ENCODE measurements at places on chromosomes 13 and 19.

- DNase-seq: no peak
Observed at GRCh38 chr13:74444864-74445479, 310.8 kb upstream of the KLF12 start.

GRCh38 chr19:56252699-56253422 lies 19.7 kb upstream of the EDDM13 start:
- DNase-seq: peak; percentile 74

DNA sequence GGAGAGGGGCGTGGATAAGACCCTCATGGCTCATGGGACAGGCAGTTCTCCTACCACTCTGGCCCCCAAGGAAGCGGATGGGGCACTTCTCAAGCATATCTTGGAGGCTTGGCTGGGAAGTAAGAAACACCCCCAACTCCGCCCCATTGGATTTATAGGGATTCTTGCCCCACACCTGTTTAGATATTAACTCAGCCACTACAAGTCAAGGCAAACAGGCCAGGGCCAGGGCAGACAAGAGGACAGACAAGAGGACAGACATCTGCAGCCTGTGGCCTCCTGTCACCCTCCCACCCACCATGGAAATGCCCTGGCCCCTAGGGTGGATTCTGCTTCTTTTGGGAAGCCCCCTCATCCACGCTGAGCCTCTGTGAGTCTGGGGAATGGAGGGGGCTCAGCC lies 24.1 kb downstream of the RDH8 start:
- DNase-seq: no peak

DNA sequence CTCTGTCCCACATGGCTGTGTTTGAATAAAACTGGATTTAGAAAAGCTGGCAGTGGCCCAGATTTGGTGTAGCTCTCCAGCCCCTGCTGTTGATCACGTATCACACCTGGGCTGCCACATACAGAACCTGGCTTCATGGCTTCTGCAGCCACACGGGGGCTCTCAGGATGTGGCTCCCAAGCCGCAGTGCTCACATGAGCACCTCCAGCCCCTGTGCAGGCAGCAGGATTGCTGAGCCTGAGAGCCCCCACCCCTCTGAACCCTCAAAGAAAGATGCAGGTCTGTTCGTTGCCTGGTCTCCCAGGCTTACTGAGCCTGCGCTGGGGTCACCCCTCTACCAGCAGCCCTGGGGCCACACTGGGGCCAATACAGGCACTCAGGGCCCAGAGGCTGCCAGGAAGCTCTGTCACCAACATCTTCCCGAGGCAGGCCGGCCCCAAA lies 2.7 kb downstream of the PLEKHF1 start:
- DNase-seq: no peak

DNA sequence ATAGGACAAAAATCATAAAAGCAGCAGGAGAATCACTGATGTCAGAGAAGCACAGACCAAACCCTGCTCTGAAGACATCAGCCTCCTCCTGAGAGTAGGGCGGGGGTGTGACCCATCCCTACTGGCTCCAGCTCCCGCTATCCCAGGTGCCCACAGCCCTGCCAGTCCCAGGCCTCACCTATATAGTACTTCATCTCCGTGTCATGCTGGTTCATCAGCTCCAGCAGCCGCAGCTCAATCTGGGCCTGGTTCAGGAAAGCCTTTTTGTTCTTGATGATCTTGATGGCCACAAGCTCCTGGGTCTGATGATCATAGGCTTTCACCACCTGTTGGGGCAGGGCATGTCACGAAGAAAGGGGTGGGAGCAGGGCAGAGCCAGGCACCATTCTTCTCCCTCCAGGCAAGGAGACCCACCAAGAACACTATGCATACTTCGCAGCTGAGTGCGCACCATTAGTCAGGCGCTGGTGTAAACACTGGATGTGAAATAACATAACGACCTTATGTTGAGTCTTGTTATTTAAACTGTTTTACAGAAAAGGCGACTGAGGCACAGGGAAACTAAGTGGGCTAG lies 4.2 kb downstream of the DYRK1B start:
- no peak for DNase-seq

GRCh38 chr13:62193919-62194318 lies 778.3 kb upstream of the PCDH20 start:
- no peak for DNase-seq

DNA sequence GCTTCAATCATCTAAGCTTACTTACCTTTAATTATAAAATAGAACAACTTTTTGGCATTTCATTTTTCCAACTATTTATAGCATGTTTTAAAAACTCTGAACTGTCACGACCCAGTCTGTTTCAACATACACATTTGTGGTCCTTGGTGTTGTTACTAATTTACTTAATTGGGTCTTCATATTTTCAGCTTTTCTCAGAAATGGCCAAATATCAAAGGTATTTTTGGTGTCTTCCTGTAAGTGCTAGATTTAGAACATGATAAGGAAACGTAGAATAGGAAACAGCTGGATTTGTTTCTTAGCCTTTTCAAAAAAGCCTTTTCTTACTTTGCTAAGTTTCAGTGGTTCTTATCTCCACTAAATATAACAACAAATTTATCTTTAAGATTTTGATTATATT lies 11.4 kb downstream of the LPAR6 start:
- no peak for DNase-seq

DNA sequence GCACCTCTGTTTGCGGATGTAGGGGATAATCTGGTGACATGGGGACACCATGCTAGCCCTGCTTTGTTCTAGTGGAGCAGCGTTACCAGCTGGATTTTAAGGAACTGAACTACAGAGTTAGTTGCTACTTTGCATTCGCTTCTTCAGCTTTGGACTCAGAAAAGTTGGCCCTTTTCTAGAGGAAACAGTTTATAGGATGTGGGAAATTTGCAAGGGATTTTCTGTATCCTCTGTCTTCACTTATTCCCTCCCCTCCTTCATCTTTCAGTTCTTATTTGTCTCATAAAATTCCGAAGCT lies 2.1 kb downstream of the GATAD2A start:
- no peak for DNase-seq

DNA sequence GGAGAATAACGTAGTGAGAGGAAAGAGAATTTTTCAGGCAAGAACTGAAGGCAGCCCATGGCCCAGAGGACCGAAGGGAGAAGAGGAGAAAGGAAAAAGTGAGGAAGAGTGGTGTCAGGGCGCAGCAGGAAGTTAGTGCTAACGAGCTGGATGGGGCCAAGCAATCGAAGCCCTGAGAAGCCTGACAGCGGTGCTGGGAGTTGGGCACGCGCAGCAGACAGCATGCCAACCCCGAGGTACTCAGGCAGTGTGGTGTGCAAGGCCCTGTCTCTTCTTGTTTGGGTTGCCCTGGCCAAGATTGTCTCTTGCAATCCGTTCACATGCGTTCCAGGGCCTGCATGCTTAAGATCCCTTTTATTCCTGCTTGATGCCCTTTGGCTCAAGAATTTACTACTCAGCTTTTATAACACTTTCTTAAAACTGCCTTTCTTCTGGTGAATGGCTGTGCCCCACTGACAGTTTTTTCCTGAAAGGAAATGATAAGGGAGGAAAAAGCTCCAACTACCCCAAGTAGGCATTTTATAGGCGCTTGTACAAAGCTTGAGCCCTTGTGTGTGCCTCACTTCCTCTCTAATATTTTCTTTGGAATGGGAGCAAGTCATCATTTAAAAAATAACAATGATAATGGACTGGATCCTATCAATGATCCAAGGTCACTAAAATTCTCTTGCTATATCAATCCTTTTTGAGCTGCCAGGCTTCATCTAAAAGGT lies 115.4 kb downstream of the FLT1 start:
- DNase-seq: no peak

GRCh38 chr19:51147663-51148062 lies 5.6 kb downstream of the SIGLEC7 start:
- peak; percentile 8 for DNase-seq

- peak; percentile 42 for DNase-seq
Observed at GRCh38 chr13:30504081-30504480, 38.3 kb upstream of the HMGB1 start.

DNA sequence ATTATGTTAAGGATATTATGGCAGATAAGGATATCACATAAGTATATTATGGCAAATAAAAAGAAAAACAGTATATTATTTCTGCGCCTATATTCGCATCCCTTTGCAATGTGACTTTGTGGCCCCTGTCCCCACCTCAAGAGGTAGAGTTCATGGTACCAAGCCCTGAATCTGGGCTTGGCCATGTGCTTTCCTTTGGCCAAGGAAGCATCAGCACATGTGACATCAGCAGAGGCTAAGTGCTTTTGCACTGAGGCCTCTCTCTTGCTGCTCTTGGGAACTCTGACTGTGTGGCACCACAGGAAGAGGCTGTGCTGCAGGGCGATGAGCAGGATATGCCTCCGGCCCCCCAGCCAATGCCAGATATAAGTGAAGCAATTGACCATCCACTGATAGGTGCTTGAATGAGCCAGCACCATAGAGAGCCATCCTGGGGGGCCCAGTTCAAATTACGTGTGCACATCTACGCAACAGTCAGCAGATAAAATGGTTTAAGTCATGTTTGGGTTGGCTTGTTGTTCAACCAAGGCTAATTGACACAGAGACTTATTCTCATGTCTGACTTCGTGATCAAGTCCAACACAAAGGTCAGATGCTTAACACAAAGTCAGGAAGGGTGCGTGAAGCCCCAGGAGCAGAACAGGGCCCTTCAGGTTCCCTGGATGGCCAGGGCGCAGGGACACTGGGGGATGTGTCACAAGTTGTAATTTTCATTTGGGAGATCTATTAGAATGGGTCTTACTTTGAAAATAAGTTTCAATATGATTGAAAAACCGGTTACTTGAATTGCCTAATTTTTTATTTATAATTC lies 173.3 kb downstream of the COL4A1 start:
- DNase-seq: no peak

DNA sequence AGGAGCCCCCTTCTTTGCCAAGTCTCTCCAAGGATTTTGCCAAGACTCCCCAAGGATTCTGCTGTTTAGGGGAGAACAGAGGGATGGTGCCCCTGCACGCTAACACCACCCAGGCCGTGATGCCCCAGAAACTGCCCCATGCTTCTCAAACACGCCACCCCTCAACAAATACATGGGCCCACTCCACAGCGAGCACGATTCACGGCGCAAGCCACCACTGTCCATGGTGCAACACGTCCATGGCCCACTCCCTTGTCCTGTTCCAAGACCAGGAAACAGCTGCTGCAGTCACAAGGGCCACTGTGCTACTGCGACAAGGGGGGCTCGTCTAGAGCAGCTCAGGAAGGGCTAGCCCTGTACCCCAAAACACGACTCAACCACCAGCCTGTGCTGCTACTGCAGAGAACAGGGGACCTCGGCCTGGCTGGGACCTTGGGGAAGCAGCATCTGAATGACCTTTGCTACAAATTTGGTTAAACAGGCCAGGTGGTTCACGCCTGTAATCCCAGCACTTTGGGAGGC lies 36.5 kb upstream of the ISYNA1 start:
- no peak for DNase-seq

- no peak for DNase-seq
Observed at GRCh38 chr19:49117677-49118564, 1.0 kb downstream of the C19orf73 start.

DNA sequence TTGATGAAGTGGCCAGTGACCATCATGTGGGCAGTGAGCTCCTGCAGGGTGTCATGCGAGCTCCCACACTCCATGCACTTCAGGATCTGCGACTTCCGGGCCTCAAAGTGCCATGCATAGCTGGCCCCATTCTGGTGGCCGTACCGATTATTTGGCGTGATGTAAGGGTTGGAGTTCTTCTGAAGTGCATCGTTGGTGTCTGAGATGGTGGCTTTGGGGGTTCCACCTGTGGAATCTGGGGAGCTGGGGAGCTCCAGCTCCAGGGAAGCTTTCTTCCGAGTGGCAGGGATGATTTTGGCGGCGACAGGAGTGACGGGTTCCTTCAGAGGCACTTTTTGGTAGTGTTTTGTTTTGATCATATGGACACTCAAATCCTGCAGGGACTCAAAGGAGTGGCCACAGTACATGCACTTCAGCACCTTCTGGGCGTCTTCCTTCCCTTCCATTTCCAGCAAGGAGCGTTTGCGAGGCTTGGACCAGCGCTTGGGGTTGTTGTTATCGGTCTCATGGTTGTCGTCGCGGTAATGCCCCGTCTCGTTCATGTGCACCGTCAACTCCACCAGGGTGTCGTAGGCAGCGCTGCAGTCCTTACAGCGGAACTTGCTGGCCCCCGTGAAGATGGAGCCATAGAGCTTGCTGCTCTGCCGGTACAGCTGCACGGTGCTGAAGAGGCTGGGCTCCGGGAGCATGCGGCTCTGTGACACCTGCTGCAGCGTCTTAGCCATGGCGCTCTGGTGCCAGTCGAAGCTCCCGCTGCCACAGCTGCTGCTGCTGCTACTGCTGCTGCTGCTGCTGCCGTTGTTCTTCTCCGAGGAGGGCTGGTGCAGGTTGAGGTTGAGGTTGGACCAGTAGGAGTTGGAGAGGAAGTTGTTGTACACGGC lies 70.4 kb downstream of the TSHZ3 start:
- DNase-seq: no peak

- no peak for DNase-seq
Observed at GRCh38 chr19:32781280-32781679, 61.7 kb downstream of the TDRD12 start.

GRCh38 chr13:51000571-51001260 lies 91.1 kb downstream of the RNASEH2B start:
- no peak for DNase-seq

- DNase-seq: no peak
Observed at GRCh38 chr13:42377640-42378382, 105.9 kb downstream of the AKAP11 start.

GRCh38 chr19:2782329-2782935 lies 641 bp downstream of the SGTA start:
- DNase-seq: peak; percentile 19

- DNase-seq: no peak
Observed at GRCh38 chr13:58165617-58166016, 534.1 kb downstream of the PCDH17 start.

- DNase-seq: no peak
Observed at GRCh38 chr19:54928299-54928698, 19.0 kb downstream of the NLRP7 start.
